ENCODE measurements at places on chromosomes 7 and 10.

DNA sequence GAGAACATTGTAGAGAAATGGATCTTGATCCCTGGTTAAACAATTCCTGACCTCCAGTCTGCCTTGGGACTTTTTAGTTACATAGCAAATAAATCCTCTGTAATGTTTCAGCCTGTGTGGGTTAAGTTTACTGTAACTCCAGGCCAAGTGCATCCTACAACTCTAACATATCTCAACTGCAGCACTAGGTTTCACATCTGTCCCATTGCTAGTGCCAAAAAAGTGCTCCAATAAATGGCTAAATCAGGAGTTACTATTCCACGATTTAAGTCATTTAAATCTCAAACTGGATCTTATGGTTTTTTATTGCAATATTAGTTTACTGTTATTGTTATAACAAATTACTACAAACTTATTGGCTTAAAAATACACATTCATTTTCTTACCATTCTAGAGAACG lies 479.6 kb downstream of the GPAM start:
- DNase-seq: no peak

- DNase-seq: no peak
Observed at GRCh38 chr7:112707655-112708054, 82.5 kb downstream of the TMEM168 start.

GRCh38 chr10:87626422-87626892 lies 33.2 kb upstream of the PAPSS2 start:
- DNase-seq: no peak

DNA sequence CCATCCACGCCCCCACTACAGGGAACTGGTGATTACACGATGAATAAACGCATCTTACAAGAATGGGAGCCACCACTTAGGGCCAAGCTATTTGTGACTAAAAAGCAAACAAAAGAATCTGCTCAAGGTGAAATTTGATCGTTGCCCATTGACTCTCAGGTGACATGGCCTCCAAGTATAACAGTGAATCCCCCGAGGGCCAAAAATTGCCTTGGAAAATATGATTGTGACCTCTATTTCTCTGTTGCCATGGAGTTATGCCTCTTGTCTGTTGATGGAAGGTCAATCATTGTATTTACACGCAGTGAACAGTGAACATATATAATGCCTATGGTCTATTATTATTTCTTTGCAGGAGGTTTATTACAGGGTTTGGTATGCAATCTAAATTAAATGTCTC lies 282.3 kb downstream of the KLF6 start:
- no peak for DNase-seq

GRCh38 chr7:123580406-123581161 lies 21.0 kb upstream of the ASB15 start:
- DNase-seq: no peak

- DNase-seq: no peak
Observed at GRCh38 chr7:88668591-88668990, 90.9 kb upstream of the ZNF804B start.

- no peak for DNase-seq
Observed at GRCh38 chr7:13560441-13560840, 429.0 kb downstream of the ETV1 start.

- DNase-seq: no peak
Observed at GRCh38 chr7:4791101-4791737, 15.8 kb downstream of the AP5Z1 start.

DNA sequence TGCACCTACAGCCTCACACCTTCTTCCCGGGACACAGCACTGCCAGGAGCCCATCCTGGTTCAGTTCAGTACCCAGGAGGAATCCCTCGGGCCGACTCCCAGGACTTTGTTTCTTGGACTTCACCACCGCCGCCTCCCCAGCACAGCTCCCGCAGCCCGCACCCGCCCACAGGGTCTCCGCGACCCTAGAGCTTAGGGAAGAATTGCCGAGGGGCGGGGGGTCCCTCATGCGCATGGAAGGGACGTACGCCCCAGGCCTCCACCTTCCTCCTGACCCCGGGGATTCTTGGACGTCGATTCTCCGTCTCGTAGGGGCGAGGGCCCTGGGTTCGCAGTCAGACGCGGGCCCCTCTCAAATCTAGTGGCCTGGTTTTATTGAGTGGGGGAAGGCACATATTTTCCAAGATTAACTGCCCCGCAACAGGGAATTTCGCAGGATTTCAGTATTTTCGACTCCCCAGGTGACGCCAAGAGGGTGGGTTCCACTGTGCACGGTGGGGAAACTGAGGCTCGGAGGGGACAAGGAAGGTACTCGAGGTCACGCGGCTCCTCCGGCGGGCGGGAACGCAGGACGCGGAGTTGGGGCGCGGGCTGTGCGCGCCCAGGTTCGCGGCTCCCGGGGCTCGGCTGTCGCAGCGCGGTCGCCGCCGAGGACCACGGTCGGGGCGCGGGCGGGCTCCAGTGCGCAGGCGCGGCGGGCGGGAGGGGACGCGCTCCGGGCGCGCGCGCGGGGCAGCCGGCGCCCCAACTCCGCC lies at the start of gene ADCY1:
Gene ADCY1, plus strand, starts transcription at position 708 of the 755 bp plus-strand sequence. CDS start 176 bp downstream, outside the sequence.
- no peak for DNase-seq

DNA sequence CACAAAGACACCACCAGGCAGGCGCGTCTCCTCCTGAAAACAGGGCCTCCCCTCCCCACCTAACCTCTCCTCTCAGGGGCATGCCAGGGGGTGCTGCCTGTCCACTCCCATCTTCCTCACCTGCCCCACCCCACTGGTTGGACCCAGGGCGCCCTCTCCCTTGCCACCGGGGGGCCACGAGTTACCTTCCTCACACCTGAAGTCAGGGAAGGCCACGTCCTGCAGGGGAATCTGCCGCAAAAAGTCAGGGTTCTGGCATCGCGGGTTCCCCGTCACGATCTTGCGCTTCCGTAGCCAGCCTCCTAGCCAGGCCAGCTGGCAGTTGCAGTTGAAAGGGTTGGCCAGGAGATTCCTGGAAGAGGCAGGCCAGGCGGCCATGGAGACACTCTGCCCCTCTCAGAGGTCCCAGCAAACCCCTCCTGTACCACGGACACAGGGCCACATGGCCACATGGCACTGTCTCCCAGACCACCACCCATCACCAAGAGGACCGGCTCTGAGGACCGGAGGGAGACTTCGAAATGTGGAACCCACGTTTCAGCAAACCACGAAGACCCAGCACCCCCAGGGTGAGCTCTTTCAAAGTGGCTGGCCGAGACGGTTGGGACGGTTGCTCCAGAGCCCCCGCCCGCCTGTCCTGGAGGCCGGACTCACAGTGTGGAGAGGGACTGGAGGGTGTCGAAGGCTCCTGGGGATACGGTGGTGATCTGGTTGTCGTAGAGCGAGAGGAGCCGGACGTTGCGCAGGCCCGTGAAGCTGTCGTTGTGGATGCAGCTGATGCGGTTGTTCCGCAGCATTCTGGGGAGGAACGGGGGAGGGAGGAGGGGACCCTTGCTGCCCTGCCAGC lies 142.8 kb downstream of the SLIT1 start:
- DNase-seq: no peak

DNA sequence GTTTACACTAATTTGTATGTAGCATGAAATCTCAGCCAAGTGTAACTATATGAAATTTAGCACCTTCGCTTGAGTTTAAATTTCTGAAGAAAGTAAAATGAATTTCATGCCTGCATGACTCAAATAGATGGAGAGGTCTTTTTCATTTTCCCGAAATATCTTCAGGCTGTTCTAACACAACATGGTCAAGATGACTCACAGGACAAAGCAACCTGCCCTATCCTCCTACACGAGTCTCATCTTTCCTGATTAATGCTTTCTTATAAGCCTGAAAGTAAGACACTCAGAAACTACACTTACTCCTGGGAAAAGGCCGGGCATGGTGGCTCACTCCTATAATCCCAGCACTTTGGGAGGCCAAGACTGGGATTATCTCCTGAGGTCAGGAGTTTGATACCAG lies 41.2 kb downstream of the CH25H start:
- no peak for DNase-seq

DNA sequence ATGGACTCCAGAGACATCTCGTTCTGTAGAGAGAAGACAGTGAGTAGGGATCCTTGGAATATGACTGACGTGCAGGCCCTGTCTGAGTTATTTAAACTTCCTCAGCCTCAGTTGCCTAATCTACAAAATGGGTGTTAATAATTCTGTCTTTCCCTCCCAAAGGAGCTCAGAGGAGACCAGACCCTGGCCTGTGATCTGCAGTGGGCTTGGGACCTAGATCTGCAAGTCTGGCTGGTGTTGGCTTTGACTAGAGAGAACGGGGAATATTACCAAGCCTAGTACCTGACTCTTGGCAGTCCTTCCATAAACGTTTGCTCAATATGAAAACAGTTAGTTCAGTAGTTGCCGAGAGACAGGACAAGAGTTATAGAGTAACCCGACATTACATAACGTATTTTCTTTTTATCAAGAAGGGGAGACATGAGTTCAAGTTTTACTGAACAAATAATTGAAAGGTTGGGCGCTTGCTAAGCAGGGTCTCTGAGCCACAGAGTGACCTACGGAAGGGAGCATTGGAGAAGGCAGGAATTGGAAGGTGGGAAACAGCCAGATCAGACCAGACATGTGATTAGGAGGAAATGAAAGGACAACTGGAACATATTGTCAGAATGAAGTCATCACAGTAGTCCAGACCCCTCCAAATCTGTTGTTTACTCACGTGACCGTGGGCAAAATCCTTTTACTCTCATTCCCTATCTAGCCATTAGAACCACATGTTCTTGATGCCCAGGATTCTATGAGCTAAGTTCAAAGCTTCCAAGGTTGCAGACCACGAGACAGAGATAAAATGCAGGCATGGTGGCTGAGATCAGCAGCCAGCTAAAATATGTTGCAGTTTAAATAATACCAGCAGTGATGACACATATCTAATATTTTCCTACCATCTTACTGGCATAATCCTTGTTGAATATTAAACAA lies 10.9 kb upstream of the CYP3A4 start:
- DNase-seq: no peak

GRCh38 chr7:92992483-92992882 lies 125.3 kb downstream of the SAMD9 start:
- no peak for DNase-seq

GRCh38 chr10:114499630-114500190 lies 95.4 kb upstream of the AFAP1L2 start:
- DNase-seq: peak; percentile 41

DNA sequence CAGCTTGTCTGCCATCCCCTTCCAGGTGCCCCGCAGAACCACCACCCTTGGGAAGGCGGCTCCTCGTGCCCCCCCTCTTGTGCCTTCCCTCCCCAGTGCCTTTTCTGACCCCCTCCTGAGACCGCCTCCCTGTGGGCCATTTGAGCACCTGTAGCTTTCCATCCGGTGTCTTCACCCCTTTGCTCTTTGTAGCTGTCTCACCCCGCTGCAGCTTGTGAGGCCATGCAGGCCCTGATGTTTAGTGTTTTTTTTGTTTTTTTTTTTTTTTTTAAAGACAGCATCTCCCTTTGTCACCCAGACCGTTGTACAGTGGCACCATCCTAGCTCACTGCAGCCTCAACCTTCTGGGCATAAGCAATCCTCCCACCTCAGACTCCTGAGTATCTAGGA lies 52.5 kb downstream of the CUX1 start:
- no peak for DNase-seq

GRCh38 chr10:28217848-28218247 lies 85.0 kb downstream of the MPP7 start:
- DNase-seq: no peak

DNA sequence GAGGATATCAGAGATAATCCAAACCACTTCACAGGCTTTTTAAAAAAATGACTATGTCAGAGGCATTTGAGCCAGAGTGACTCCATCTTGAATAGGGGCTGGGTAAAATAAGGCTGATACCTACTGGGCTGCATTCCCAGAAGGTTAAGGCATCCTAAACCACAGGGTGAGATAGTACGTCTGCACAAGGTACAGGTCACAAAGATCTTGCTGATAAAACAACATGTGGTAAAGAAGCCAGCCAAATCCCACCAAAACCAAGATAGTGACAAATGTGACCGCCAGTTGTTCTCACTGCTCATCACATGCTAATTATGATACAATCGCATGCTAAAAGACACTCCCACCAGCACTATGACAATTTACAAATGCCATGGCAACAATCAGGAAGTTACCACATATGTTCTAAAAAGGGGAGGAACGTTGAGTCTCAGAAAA lies 177.5 kb downstream of the RAPGEF5 start:
- no peak for DNase-seq

DNA sequence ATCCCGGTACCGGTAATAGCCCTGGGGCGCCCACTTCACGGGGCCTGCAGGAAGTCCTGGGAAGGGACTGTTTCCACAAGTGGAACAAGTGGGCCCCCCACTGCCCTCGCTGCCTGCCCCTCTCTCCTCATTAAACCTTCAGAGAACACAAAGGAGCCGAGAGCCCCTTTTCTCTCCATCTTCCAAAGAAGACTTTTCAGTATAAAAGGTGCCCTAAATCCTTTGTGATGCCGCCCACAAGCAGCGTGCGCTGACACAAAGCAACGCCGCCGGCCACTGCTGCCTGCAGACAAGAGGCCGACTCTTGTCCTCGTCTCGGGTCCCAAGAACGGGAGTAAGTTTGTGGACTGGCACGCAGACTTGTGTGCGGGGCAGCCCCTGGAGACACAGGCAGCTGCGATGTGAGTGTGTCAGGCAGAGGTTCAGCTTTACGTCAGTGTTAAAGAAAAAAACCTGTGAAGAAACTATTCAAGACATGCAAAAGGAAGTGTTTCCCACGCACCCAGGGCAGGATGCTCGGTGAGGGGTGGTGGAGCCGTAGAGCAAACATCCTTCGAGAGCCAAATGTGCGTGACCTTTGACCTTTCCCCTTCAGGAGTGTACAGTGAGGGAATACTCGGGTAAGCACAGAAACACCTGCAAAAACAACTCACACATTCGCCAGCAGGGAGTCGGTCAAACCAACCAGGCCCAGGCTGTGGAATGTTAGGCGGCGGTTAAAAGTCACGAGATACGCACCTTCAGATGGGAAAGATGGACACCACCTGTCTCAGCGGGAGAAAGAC lies 118.2 kb downstream of the VIPR2 start:
- DNase-seq: no peak

DNA sequence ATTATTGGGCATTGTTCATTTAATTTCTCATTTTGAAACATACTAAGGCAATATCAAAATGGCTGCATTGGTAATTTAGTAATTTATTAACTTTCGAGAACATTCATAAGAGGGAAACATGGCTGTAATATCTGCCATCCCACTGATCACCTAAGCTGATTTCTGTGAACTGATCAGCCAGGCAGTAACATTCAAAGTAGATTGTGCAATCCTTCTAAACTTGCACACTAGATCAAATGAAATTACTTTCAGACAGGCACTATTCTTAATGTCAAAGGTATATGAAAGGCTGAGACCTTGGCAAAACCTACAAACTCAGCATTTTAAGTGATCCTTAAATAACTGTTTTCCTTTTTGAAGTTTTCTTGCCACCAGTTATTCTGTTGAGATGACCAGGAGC lies 290.7 kb downstream of the CACNA2D1 start:
- DNase-seq: no peak

- DNase-seq: no peak
Observed at GRCh38 chr7:67311901-67312300, 315.3 kb downstream of the TYW1 start.

DNA sequence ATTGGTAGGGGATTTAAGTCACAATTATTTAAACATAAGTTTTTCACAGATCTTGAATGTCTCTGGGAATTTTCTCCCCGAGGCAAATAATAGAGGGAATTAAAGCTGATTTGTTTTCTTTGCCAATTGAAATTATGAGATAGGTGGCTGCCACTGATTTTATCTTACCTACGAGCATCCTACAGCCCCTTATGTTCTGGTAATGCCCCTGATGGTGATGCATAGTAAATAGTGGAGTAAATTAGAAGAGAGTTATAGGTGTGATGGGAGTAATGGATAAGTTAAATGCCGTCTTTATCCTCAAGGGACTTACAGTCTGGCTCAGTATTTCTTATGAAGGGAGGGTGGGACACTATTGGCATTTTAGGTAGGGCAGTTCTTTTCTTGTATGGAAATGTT lies 58.1 kb downstream of the HDAC9 start:
- DNase-seq: no peak

- DNase-seq: no peak
Observed at GRCh38 chr7:104903044-104903443, 111.0 kb upstream of the KMT2E start.
